Activated naive CD4-positive, alpha-beta T cell (primary cell): ENCODE measurements at places on chromosomes 16 and 17.

DNA sequence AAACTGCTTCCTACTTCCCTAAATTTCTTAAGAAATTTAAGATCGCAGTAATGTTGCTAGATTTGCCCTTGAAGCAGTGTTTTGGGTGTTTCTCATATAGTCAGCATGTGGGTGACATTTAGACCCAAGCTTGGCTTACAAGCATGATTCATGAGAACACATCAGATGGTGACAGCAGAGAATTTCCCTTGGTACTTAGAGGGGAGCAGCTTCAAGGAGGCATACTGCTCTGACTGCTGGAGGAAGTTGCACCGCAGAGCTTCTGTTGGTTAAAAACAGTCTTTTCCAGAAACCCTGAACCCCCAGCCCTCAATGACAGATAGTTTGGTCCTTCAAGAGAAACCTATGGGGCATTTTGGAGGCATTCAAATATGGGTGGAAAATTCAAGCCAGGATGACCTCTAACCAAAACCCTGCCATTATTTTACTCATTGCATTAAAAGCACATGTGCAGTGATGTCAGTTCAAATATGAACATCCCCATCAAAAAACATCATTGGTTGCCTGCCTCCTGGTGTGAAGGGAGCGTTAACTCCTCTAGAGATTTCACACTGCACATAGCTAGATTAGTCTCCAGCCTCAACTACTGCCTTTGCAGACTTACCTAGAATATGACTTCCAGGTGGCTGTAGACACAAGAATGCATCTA, 201.5 kb upstream of the CACNG5 start:
- no peak for DNase-seq

DNA sequence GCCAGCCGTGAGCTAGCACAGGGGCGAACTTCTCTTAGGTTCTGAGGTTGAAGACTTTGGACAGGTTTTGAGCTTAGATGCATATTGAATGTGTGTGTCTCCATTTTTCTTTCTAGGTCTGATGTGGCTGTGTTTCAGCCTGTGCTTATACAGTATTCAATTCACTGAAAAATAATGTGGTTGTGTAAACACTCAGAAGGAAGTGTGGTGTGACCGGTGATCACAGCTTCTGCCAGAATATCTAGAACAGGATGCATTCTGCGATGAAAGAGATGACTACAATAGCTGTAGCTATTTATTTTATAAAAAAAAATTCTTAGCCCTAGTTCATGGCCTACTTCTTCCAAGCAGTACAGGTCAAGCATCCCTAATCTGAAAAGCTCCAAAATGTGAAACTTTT, 64.4 kb downstream of the MAP2K6 start:
- DNase-seq, result no peak

GRCh38 chr16:2840914-2841313, 10.8 kb downstream of the ZG16B start:
- no peak for DNase-seq

DNA sequence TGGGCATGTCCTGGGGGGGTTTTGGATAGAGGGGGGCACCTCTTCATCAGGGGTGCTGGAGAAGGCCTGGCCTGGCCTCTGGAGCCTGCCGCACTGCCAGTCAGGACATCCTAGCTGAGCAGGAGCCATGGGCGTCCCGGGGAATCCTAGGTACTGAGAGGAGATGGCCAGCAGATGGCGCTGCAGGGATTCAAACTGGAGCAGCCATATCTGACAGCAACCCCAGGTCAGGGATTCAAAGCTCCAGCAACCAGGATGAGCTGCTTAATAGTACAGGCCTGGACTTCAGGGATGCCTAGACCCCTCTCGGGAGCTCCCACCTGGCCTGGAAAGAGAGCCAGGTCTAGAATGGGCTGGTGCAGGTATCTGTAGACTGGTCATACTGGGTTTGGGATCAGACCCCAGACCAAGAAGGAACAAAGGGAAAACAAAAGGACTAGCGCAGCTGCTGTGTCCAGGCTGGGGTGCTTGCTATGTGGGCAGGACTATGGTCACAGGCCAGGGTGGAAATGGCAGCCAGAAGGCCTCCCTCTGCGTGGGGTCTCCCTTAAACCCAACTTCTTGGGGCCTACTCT, 306.9 kb upstream of the RBFOX1 start:
- DNase-seq, result no peak

- no peak for DNase-seq
Observed at GRCh38 chr16:22353933-22354541, 20.4 kb downstream of the CDR2 start.

DNA sequence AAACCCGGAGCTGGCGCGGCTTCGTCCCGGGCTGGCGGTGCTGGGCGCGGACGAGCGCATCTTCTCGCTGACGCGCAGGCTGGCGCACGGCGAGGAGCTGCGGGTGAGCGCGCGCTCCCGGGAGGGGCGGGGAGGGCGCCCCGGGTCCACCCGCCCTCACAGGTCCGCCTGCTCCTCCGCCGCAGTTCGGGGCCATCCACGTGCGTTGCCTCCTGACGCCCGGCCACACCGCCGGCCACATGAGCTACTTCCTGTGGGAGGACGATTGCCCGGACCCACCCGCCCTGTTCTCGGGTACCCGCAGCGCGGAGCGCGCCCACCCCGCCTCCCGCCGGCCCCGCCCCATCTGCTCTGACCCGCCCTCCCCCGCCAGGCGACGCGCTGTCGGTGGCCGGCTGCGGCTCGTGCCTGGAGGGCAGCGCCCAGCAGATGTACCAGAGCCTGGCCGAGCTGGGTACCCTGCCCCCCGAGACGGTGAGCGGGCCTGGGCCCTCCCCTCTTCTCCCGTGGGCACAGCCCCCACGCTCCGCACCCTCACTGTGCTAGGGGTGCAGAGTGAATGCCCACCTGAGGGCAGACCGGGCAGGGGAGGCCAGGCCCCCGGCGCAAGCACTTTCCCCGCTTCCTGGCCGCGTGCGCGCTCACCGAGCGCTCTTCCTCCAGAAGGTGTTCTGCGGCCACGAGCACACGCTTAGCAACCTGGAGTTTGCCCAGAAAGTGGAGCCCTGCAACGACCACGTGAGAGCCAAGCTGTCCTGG, 1.4 kb downstream of the HAGHL start:
- DNase-seq, result peak; percentile 46

- no peak for DNase-seq
Observed at GRCh38 chr17:27379888-27380533, 76.2 kb upstream of the KSR1 start.

DNA sequence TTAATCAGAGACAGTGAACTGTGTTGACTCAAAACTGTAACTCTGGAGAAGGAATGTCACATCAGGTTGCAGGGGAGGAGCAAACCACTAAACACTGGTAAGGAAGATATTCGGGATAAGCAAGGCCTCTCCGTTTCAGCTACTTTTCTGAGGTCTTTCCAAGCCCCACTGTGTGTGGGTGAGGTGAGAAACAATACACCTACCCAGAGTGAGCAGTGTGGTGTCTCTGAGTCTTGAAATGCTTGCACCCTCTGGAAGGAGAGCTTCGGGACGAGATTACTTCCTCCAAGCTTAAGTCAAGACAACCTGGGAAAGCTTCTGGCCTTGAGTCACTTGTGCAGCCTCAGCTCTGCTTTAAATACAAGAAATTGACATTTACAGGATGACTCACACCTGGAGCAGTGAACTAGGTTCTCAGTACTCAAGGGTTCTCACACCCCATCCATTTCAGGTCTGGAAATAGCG, 2.5 kb upstream of the MAP3K14 start:
- DNase-seq, result no peak

DNA sequence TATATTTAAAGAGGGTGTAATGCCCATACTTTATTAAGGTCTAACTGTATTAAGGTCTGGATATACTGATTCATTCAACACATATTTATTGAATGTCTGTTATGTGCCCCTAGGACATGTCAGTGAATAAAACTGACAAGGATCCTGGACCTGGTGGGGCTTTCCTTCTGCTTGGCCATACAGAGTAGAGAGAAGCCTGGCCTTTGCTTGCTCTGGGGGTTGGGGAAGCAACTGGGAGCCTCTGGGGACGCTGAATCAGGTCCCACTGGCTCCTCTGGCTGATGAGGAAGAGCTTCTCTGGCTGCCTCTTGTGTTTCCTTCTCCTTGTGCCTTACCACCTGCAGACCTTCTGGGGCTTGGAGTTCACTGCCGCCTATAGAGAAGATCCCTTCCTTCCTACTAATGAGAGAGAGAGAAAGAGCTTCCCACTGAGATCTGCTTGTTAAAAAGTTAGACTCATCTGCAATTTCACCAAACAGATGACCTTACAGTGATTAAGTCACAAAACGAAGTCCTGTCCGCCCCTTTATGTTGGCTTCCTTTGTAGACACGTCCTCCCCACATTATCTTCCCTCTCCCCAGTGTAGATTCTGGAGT, 49.7 kb downstream of the MSI2 start:
- DNase-seq, result no peak

DNA sequence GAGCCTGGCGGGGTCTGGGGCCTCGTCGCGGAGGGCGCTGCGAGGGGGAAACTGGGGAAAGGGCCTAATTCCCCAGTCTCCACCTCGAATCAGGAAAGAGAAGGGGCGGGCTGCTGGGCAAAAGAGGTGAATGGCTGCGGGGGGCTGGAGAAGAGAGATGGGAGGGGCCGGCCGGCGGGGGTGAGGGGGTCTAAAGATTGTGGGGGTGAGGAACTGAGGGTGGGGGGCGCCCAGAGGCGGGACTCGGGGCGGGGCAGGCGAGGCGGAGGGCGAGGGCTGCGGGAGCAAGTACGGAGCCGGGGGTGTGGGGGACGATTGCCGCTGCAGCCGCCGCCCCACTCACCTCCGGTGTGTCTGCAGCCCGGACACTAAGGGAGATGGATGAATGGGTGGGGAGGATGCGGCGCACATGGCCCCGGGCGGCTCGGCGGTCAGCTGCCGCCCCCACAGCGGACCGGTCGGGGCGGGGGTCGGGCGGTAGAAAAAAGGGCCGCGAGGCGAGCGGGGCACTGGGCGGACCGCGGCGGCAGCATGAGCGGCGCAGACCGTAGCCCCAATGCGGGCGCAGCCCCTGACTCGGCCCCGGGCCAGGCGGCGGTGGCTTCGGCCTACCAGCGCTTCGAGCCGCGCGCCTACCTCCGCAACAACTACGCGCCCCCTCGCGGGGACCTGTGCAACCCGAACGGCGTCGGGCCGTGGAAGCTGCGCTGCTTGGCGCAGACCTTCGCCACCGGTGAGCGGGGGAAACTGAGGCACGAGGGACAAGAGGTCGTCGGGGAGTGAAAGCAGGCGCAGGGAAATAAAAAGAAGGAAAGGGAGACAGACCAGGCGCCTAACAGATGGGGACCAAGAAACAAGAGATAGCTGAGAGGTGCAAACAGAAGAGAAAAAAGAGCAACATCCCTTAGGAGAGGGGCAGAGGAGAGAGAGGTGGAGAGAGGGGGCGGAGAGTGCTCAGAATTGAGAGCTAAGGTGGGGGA, at the start of gene PNMT:
Gene PNMT (plus strand): TSS at position 509 of the 980 bp plus-strand sequence. CDS start 23 bp downstream, at position 532.
- DNase-seq, result peak; percentile 23

DNA sequence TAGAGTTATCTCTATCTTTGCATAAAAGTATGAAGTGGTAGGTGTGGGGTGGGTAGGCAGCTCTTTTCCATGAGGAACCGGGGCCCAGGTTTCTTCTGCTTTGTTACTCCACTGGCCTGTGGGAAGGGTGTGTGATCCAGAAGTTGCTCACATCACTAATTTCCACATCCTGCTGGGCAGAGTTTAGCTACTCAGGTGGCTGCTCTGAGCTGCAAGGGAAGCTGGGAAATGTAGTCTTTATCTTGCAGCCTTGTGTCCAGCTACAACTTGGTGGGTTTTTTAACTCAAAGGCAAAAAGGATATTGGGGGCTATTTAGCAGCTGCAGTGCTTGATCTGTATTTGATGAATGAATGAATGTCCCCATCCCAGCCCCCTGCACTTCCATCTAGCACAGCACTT, 335.3 kb downstream of the SNX29 start:
- DNase-seq, result no peak

GRCh38 chr17:35878361-35878760, 1.8 kb downstream of the CCL5 start:
- no peak for DNase-seq

DNA sequence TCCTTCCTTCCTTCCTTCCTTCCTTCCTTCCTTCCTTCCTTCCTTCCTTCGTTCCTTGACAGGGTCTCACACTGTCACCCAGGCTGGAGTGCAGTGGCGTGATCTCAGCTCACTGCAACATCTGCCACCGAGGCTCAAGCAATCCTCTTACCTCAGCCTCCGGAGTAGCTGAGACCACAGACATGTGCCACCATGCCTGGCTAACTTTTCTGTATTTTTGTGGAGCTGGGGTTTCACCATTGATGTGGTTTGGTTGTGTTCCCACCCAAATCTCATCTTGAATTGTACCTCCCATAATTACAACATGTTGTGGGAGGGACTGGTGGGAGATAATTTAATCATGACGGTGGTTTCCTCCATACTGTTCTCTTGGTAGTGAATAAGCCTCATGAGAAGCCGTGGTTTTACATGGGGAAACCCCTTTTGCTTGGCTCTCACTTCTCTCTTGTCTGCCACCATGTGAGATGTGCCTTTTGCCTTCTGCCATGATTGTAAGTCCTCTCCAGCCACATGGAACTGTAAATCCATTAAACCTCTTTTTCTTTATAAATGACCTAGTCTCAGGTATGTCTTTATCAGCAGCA, 90.3 kb upstream of the MPHOSPH6 start:
- DNase-seq, result no peak

GRCh38 chr17:29157310-29157709, 22.9 kb downstream of the MYO18A start:
- DNase-seq, result no peak

- DNase-seq, result no peak
Observed at GRCh38 chr16:82031116-82032084, 3.7 kb upstream of the HSD17B2 start.

GRCh38 chr16:79361132-79361751, 239.3 kb downstream of the MAF start:
- DNase-seq, result no peak

DNA sequence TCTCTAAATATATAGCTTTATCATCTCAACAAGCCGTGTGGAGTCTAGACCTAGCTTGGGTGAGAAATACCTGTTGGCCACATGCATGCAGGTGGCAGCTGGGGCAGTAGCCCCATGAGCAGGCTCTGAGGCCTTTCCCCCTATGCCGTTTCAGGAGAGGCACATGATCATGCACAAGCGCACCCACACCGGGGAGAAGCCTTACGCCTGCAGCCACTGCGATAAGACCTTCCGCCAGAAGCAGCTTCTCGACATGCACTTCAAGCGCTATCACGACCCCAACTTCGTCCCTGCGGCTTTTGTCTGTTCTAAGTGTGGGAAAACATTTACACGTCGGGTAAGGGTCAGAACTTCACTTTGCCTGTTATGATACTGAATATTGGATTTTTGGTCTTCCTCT, 16.7 kb upstream of the CARMIL2 start:
- no peak for DNase-seq

DNA sequence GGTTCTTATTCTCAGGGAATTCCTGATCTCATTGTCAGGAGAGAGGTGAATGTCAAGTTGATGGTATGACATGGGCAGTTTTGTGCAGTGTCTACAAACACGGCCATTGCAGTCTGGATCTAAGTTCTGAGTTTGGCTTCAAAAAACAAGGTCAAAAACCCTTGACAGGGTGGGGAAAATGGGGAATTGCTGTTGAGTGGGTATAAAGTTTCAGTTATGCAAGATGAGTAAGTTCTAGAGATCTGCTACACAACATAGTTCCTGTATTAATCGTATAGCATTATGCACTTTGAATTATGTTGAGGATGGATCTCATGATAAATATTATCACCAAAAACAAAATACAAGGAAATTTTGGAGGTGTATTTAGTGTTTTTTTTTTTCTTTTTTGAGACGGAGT, 36.6 kb upstream of the CARMIL2 start:
- no peak for DNase-seq

GRCh38 chr17:72236980-72237633, 116.3 kb downstream of the SOX9 start:
- no peak for DNase-seq
